ENCODE measurements at places on chromosomes 3 and 15. TPM values are rescaled to one million over a fixed set of nuclear protein-coding genes. Genes with fewer than 3 reads are reported as not detected.

TRIM59 gene
- 23.3 TPM for total RNA-seq

IP6K2 gene
- 123 TPM for total RNA-seq

C3orf20 gene
- not detected for total RNA-seq

LSAMP gene
- total RNA-seq = not detected

SEMA6D gene
- total RNA-seq = not detected

DNA sequence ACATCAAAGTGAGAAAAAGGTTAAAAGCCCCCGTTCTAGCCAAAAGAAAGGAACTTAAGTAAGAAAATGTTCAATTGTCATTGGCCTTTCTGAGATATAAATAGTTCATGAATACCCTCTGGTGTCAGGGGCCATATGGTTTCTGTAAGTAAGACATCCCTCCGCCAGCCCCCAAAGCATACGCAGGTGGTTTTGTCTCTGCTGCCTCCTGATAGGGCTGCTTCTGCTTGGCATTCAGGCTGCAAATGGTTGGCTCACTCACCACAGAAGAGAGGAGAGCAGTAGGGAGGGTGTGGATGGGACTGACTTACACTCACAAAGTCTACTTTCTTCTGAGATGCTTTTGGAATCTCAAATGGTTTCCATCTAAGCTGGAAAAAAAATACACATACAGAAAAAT is 29.8 kb downstream of the HGD start:
- DNase-seq = no peak

DNA sequence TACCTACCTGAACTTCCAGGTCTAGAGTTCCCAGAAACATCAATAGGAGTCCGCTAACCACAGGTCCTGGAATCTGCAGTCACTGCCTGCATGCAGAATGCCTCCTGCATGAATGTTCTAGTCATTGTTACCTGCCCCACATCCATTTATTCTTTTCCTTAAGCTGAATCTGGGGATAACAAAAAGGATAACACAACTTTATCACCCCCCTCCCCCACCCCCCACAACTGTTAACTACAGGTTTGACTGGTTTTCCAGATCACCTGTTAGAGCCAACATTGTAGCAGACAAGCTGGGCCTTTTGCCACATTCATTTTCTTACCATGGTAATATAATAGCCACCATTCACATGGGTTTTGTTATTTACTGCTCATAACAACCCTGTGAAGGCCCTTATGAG is 4.6 kb upstream of the CTSH start:
- peak; percentile 91 for DNase-seq

GRCh38 chr3:143822374-143822773 is 25.9 kb downstream of the SLC9A9 start:
- DNase-seq = no peak

DNA sequence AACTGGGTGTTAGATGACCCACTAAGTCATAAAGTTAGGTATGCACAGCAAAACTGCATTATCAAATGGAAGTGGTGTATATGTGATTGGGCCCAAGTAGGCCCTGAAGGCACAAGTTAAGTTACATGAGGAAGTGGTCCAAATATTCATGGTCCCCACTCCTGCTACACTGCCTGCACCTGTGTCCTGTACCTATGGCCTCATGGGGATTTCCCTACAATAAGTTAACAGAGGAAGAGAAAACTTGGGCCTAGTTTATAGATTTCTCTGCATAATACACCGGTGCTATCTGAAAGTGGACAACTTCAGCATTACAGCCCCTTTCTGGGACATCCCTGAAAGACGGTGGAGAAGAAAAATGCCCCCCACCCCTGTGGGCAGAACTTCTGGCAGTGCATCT is 41.5 kb downstream of the STRIT1 start:
- no peak for DNase-seq

DNA sequence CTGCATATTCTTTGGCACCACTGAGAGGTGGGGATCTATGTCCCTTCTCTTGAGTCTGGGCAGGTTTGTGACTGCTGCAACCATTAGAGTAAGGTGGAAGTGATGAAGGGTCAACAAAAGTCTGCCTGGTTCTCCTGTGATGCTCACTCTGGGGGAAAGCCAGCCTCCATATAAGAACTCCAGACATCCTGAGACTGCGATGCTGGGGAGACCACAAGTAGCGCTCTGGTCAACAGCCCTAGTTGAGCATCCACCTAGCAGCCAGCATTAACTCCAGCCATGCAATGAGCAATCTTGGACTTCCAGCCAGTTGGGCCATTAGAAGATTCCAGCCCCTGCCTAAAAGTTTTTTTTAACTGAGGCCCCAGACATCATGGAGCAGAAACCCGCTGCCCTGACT is 62.8 kb downstream of the SCN11A start:
- DNase-seq = no peak

DNA sequence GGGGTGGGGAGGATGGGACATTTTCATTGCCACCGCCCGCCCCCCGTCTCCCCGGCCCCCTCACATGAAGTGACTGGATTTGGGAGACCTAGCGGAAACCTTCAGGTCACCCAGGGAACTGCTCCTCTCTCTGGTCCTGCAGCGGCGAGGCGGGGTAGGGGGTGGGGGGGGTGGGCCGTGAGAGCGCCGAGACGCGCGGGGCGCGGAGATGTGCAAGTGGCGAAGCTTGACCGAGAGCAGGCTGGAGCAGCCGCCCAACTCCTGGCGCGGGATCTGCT is 712 bp upstream of the MME start:
- no peak for DNase-seq

All from PC-9 (cell line).